ENCODE measurements at places on chromosomes 12 and 14.

DNA sequence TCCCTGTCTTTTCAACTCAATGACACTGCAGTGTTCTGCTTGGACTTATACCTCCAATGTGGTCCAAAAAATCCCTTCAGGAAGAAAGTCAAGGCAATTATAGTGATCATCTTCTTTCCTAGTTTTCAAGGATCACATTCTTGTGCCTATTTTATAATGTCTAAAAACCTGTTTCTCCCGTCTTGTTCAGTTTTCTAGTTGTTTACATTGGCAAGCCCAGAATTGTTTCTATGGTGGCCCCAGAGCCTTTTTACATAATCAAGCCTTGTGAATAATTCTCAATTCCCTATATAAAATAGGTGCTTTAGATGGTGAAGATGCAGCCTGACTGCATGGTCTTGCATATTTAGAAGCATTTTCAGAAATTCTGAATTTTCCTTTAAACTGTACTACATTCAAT, 14.5 kb upstream of the LDHB start:
- no peak for DNase-seq

DNA sequence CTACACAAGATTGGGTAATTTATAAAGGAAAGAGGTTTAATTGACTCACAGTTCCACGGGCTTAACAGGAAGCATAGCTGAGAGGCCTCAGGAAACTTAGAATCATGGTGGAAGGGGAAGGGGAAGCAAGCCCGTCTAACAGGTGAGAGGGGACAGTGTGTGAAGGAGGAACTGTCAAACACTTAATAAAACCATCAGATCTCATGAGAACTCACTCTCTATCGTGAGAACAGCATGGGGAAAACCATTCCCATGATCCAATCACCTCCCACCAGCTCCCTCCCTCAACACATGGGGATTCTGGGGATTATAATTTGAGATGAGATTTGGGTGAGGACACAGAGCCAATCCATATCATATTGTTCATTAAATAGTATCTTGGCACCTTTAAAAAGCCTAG, 56.1 kb downstream of the EPS8 start:
- DNase-seq, result no peak

DNA sequence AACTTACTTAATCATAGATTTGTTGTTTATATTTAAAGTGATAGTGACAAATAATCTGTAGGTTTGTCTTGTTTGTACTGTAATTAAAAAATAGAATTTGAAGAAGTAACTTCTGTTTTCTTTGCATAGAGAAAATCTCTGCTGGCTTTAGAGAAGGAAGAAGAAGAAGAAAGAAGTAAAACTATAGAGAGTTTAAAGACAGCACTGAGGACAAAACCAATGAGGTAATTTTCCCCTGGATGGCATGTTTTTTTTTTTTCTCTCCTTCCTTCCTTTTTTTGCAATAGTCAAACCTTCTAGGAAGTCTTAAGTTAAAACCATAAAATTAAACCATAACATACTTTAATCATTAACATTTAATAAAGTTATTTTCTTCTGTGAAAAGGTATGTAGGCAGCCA, 131.9 kb downstream of the DAAM1 start:
- no peak for DNase-seq

- DNase-seq, result no peak
Observed at GRCh38 chr12:15605881-15606590, 183.2 kb downstream of the EPS8 start.

- no peak for DNase-seq
Observed at GRCh38 chr14:22872833-22873520, 1.4 kb downstream of the LRP10 start.

- DNase-seq, result no peak
Observed at GRCh38 chr14:54894995-54895394, 7.6 kb downstream of the GCH1 start.

GRCh38 chr12:66049538-66050282, 80.8 kb downstream of the LLPH start:
- no peak for DNase-seq

DNA sequence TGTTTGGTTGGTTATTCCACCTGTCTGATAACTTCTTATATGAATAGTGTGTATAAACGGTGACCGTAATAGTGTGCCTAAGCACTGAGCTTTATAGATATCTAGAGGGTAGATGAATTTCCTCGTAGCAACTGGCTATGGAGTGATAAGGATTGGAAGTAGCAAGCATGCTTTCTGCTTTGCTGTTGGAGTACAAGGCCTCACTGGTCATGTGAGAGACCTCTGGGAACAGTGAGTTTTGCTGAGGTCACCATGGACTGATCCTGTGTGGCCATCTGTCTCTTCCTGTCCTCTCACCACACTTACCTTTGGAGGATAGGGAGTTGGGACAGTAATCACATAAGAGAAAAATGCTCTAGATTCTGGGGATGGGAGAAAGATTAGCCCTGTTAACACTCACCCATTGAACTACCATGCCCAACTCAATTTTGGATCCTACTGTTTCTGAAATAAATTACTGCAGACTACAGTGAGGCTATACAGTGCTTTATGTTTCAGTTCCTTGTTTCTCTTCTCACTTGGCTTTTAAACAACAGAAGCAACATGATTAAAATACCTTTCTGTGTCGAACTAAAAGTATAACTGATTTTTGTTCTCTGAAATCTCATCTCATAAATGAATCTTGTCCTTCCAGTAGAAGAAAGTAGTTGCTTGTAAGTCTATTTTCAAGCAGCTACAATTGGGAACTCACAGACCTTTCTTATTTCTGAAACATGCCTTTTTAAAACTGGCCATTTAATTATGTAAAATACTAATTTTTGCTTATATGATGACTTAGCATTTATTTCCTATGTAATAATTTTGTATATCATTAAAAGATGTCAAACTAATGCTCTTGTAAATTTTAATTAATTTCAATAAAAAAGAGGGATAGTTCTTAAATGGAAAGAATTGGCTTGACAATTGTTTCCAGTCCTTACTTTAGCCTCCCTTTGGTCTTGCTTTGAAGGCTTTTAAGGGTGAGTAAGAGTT, 8.3 kb downstream of the TMX1 start:
- no peak for DNase-seq

- peak; percentile 63 for DNase-seq
Observed at GRCh38 chr14:74508844-74509428, 15.4 kb downstream of the ISCA2 start.

DNA sequence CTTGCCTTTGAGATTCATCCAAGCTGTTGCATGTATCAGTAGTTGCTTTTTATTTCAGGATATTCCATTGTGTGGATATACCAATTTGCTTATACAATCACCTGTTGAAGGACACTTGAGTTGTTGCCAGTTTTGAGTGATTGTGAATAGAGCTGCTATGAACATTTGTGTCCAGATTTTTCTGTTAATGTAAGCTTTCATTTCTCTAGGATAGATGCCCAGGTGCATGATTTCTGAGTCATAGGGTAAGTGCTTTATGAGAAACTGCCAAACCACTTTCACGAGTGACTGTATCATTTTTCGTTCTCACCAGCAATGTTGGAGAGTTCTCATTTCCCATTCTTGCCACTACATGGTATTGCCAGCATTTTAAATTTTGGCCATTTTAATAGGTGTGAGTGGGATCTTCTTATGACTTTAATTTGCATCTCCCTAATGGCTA, 434.6 kb upstream of the RGS6 start:
- DNase-seq, result no peak

GRCh38 chr12:95764848-95765247, 25.7 kb downstream of the NTN4 start:
- no peak for DNase-seq
